ENCODE measurements at places on chromosomes 2 and 18.

DNA sequence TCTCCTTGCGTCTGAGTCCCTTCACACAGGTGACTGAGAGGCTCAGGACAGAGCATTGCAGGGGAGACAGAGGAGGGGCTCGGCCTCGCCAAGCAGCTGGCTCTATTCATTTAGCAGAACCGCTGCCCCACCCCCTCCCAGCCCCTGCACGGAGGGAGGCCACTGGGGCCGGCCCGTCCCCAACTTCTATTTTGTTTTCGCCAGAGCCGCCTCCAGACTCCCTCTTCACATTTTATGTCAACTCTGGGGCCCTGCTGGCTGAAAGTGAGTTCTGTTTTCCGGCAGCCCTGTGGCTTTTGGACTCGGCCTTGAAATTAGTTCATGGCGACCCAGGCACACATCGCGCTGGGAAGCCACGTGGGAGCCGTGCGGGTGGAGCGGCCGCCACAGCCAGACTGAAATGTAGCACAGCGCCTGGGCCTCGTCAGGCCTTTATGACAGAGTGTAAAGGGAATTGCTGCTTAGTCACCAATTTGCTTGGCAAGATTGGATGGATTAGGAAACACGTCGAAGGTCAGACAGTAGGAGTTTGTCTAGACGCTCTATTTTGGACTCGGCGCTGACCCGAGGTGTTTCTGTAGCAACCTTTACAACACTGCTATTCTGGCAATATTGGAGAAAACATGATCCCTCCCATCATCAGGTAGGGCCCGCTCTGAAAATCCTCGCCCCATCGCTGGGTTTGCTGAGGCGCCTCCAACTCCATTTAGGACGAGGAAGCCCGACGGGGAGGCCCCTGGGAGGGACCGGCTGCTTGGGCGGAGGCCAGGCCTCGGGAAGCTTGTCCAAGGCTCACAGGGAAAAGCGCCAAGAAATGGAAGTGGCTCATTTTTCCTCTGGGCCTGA is 90.7 kb upstream of the CTDP1 start:
- no peaks in the 10 kb centered on the region for H3K4me1 ChIP-seq
- no peak for DNase-seq
- no peaks in the 10 kb centered on the region for H3K36me3 ChIP-seq

DNA sequence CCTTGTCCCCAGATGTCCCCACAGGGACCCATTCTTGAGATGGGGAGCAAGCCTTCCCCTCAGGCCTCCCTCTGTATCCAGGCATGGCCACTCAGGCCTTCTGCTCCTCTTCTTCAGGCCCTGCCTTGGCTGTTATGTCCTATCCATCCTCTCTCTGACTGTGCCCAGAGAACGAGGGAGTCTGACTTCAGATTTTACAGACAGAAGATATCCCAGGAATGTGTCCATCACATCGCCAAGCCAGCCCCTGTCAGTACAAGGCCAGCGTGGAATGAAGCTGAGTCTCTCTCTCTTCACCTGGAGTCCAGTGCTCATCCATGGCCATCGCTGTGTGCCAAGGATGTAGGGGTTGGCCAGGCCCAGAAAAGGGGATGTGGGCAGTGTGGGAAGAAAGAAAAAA is 57.6 kb downstream of the SDC1 start:
- no peak for DNase-seq
- no peaks in the 10 kb centered on the region for H3K36me3 ChIP-seq
- no peak overlapping the region for H3K4me3 ChIP-seq
- no peak overlapping the region for H3K27ac ChIP-seq

DNA sequence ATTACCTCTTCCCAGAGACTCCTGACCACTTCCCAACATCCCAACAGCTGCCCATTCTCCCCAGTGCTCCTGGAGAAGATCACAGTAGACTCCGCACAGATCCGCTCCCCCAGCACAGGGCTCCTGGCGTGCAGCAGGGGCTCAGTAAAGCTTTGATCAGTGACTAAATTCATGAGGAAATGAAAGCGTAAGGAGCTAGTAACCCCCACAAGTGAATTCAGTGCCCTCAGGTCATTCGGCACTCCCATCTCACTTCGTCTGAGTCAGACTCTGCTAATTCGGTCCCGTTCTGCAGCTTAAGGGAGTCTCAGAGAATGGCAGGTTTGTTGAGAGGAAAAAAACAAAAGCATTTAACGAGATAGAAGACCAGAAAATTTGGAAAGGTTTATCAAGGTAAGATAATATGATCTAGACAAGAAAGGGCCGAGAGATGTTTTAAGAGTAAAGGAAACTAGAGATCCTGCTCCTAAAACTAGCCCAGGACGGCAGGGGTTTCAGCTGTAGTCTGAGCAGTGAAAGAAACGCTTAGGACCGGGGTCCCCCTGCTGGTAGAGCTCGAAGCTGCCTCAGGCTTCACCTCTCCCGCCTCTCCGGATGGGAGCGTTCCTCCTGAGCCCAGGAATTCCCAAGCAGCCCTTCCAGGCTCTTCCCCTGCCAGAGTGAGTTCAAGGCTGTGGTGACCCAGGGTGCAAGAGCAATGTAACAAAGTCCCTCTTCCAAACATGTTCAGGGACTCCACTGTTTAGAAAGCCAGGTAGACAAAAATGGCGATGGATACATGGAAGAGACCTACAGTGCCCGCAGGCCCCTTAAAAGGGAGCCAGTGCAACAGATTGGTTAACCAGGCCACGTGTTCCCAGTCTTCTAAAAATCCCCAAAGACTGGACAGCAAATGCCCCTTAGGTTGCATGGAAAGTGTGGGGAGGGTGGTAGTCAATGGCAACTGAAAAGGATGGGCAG is 127.3 kb downstream of the DNER start:
- H3K27ac ChIP-seq: no peak overlapping the region
- H3K27me3 ChIP-seq: peaks cover 13% of the 10 kb centered on the region
- H3K36me3 ChIP-seq: no peaks in the 10 kb centered on the region
- peak; percentile 74 for DNase-seq
- peaks cover 1% of the 10 kb centered on the region for H3K4me1 ChIP-seq

- DNase-seq: no peak
- peaks cover 9% of the 10 kb centered on the region for H3K4me1 ChIP-seq
- H3K27me3 ChIP-seq: no peaks in the 10 kb centered on the region
- no peak overlapping the region for H3K27ac ChIP-seq
Measured at GRCh38 chr2:117957616-117958015, 56.3 kb downstream of the CCDC93 start.

GRCh38 chr2:83368916-83369315 is 1090.2 kb downstream of the SUCLG1 start:
- no peak overlapping the region for H3K4me3 ChIP-seq
- no peaks in the 10 kb centered on the region for H3K36me3 ChIP-seq
- H3K27ac ChIP-seq: no peak overlapping the region
- DNase-seq: no peak

DNA sequence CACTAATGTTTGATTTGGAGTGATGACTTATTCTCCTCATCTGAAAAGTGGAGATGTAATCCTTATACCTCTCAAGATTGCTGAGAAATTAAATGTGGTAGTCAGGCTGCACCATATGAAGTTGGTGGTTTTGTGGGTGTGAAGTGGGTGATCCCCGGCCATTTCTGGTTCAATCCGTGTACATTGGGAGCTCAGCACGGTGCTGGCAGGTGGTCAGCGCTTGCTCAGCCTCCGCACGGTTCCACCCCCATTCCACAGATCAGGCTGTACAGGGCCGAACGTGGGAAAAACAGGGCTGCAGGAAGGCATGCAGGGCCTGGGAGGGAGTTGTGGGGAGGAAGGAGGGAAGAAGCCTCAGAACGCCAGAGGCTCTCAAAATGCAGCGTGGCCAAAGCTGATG is 198.3 kb downstream of the INO80D start:
- H3K36me3 ChIP-seq: no peaks in the 10 kb centered on the region
- no peaks in the 10 kb centered on the region for H3K27me3 ChIP-seq
- H3K4me1 ChIP-seq: no peaks in the 10 kb centered on the region
- DNase-seq: no peak

DNA sequence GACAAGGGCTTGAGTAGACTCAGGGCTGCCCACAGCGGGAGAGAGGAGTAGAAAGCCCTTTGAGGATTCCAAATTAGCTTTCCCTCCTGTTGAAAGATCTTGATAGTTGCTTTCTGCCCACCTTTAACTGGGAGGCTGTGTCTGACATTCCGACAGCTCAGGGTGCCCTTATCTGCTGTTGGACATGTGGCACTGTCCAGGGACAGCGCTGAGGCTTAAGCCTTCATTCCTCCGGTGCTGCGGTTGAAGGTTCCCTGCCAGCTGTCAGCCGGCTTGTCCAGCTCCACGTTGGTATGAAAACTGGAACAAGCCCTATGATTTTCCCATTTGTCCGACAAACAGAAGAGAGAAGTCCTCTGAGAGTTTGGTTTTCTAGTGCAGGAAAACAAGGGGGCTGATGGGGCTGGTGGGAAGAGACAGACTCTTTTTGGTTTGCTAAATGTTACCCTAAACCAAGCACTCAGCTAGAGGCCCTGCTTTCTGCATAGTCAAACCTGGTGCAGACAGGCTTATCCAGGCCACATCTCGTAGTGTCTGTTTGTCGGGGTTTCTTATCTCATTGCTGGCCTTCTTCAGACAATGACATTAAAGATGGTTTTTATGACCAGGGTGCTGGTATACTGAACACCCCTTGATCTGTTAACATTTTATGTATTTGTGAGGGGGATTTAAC is 24.5 kb downstream of the GREB1 start:
- H3K4me1 ChIP-seq: peaks cover 16% of the 10 kb centered on the region
- no peak overlapping the region for H3K4me3 ChIP-seq
- no peak for DNase-seq
- H3K27me3 ChIP-seq: no peaks in the 10 kb centered on the region
- H3K27ac ChIP-seq: no peak overlapping the region

DNA sequence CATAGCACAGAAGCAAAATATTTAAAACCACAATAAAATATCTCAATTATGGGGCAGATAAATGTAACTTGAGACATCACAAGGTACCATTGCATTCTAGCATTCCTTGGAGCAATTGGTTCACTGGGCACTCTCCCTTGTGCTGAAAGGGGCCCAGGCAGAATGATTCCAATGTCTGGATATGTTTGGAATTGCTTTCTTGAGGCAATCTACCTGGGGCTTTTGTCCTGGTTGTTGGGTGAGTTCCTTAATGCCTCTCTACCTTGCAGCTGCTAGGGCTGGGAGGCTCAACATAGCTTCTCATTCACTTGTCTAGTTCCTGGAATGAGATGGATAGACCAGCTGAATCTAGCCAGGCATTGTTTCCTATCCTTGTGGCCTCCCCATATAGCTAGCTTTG is 539.6 kb upstream of the FSHR start:
- H3K36me3 ChIP-seq: no peaks in the 10 kb centered on the region
- no peaks in the 10 kb centered on the region for H3K27me3 ChIP-seq
- no peak for DNase-seq
- H3K4me1 ChIP-seq: no peaks in the 10 kb centered on the region
- no peak overlapping the region for H3K27ac ChIP-seq
- H3K4me3 ChIP-seq: no peak overlapping the region

DNA sequence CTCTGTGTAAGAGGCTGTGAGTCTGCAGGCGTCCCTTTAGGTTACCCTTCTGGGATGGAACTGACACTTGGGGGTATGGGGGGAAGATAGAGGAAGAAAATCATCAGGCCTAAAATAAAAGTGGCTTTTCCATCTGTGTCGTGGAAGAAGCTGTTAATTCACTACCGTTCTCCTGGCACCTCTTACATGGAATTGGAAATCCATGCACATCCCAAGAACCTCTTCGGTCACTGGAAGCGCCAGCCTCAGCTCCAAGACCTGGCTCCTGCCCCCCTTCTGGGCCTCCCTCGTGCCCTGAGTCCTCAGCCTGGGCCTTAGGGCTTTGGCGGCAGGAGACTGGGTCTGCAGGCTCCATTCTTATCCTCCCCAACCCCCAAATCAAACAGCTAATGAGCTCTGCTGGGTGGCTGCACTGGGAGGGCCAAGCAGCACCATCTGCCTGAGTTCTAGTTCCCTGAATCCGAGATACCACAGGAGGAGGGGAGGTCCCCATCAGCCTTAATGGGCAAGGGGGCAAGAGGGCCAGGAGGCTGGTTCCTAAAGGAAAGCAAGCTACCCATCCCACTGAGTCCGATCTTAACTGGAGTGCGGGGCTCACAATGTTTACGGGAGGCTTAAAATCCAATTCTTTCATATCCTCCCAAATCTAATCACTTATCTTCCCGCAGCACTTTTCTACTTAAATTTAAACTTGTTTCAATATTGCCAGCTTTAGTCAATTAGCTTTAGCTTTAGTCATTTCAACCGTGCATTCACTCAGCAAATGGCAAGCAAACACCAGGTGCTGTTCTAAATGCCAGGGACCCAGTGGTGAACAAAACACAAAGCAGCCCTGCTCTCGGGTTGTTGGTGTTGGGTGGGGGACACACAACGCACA is 52.8 kb downstream of the FAM178B start:
- no peak overlapping the region for H3K4me3 ChIP-seq
- no peak for DNase-seq
- H3K27ac ChIP-seq: no peak overlapping the region
- H3K27me3 ChIP-seq: peaks cover 23% of the 10 kb centered on the region
- H3K4me1 ChIP-seq: peaks cover 16% of the 10 kb centered on the region

- peaks cover 95% of the 10 kb centered on the region for H3K27me3 ChIP-seq
- DNase-seq: no peak
- peak overlapping the region; percentile 41 for H3K4me3 ChIP-seq
Measured at GRCh38 chr2:176164611-176165369, 7.7 kb downstream of the HOXD3 start.

- no peak overlapping the region for H3K27ac ChIP-seq
- no peaks in the 10 kb centered on the region for H3K27me3 ChIP-seq
- no peaks in the 10 kb centered on the region for H3K36me3 ChIP-seq
- DNase-seq: no peak
Measured at GRCh38 chr18:51751901-51752300, 554.4 kb upstream of the MEX3C start.

DNA sequence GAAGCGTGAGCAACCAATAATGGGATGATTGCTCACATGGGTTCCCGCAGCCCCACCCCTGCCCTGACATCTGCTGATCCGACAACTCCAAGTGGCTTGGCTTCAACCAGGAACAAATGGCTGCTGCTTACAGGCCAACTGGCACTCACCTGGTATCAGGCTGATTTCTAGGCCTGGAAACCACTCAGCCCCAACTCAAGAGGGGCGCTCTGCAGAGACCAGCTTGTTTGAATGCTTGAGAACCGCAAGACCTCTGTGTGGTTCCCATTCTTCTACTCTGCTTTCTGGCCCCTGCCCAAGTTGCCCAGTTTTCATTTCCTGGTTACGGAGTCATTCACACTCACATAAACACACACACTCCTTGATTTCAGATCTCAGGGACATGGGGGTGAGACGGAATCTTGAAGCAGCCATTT is 52.0 kb downstream of the TNP1 start:
- no peaks in the 10 kb centered on the region for H3K27me3 ChIP-seq
- H3K36me3 ChIP-seq: no peaks in the 10 kb centered on the region
- H3K4me3 ChIP-seq: no peak overlapping the region
- no peak overlapping the region for H3K27ac ChIP-seq
- DNase-seq: no peak

DNA sequence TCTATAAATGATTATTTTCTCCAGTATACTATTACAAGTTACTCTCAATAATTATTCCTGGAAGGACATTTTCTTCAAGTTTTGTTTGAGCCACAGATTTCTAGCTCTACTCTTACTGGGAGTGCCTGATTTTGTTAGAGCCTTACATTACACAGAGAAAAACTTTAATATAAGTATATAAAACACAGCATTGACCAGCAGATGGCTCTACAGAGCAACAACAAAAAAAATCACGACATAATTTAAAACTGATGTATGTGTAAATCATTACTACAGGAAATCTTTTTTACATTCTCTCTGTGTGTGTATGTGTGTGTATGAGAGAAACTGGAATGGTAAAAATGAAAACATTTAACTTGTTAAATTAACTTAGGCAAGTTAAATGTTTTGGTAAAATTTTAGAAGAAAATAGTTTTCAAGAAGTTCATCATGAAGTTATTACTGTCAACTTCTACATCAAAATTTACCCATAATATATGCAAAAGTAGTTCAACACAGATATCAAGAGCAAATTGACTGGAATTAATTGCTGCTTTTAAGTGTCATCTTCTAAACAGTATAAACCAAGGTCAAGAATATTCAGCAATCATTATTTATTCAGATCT is 103.3 kb downstream of the MDH1 start:
- no peak overlapping the region for H3K4me3 ChIP-seq
- DNase-seq: no peak
- no peaks in the 10 kb centered on the region for H3K27me3 ChIP-seq
- peaks cover 1% of the 10 kb centered on the region for H3K4me1 ChIP-seq
